T1000 (cell line): ENCODE measurements at places on chromosomes 1 and 21.

DNA sequence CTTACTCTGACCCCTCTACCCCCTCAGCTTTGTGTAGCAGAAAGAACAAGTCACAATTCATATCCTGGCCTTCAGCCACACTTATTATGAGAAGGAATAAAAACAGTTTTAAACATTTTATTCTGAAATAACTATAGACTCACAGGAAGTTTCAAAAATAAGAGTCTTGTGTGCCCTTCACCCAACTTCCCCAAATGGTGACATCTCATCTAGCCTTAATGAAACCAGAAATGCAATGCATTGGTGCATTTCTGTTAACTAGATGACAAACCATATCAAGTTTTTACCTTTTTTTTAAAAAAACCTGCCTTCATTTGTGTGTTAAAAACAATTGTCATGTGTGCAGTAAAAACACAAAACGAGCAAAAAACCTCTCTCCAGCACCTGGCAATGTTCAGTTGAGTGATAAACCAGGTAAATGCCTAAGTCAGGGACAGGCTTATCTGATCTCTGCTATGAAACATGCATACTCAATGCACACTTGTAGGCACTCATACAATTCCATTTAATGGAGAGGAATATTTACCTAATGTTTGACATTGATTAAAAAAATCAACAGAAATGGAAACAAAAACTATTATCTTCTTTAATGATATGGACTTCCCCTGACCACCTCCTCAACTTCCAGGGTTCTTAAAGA, 51.5 kb downstream of the SH3BGR start:
- no peak for DNase-seq

GRCh38 chr1:231420959-231421545, 1.0 kb downstream of the EGLN1 start:
- no peak for DNase-seq

GRCh38 chr1:101247404-101248287, 10.8 kb downstream of the S1PR1 start:
- no peak for DNase-seq

DNA sequence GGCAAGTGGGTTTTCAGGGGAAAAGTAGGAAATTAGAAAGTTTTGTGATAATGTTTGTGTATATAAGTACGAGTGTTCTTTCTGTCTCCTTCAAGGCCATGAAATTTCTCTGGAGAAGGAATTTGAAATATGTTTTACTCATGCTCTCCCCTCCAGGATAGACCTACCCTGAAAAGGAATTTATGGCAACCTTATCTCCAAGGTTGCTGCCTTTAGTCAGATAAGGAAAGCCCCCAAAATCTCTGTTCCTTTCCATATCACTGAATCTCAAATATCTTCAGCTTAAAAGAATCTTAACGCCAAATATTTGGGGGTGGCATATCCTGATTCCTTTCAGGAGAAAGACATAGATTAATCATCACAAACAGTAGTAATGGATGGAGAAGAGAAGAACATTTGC, 499 bp upstream of the C4BPB start:
- DNase-seq: no peak

DNA sequence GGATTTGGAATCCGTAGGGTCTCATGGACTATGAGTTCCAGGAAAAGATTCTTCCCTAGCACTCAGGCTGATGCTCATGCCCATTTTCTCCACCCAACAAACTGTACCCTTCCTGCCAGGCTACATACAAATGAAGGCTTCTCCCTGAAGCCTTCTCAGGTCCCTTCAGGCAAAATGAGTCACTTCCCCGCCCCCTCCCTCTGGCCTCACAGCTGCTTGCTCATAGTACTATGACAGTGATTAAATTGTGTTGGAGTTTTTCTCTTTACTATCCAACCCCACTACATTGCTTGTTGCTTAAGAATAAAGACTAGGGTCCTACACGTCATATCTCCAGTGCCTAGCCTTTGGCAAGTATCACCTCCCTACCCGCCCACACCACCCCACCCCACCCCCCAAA, 207.6 kb upstream of the NFIA start:
- peak; percentile 62 for DNase-seq

GRCh38 chr1:85865213-85865612, 157.0 kb upstream of the ZNHIT6 start:
- no peak for DNase-seq

DNA sequence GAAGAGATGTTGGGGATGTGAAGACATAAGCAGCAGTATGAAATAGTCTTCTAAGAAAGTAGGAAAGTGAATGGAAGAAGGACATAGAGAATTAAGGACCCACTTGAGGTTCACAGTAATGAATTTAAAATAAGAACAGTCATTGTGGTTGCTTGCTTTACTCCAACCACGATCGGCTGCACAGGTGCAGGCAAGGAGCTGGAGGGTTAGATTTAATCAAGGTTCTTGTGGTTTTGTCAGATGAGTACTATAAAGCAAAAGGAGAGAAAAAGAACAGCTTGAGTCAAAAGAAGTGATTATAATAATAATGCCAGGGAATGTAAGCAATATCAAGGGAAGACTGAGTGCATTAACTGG, 46.1 kb upstream of the RBM34 start:
- no peak for DNase-seq

- DNase-seq: no peak
Observed at GRCh38 chr1:80047791-80048190, 1041.3 kb upstream of the ADGRL4 start.

GRCh38 chr21:22244516-22244915, 1246.3 kb downstream of the NCAM2 start:
- no peak for DNase-seq

DNA sequence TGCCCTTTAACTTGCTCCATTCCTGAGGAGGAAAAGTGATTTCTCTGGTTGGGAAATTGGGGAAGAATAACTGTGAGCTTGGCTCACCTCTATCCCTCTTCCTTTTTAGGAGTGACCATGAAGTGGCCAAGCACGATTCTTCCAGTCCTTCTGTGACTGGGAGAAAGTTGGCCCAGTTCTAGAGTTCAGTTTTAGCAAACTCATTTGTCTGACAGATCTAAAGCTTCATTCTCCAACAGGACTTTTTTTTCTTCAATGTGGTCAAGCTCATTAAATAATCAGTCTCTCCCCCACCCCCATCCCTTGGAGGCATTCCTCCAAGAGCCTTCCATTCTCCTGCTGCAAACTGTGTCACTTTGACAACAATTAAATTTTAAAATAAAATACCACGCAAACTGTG, 6.4 kb upstream of the AGL start:
- no peak for DNase-seq

DNA sequence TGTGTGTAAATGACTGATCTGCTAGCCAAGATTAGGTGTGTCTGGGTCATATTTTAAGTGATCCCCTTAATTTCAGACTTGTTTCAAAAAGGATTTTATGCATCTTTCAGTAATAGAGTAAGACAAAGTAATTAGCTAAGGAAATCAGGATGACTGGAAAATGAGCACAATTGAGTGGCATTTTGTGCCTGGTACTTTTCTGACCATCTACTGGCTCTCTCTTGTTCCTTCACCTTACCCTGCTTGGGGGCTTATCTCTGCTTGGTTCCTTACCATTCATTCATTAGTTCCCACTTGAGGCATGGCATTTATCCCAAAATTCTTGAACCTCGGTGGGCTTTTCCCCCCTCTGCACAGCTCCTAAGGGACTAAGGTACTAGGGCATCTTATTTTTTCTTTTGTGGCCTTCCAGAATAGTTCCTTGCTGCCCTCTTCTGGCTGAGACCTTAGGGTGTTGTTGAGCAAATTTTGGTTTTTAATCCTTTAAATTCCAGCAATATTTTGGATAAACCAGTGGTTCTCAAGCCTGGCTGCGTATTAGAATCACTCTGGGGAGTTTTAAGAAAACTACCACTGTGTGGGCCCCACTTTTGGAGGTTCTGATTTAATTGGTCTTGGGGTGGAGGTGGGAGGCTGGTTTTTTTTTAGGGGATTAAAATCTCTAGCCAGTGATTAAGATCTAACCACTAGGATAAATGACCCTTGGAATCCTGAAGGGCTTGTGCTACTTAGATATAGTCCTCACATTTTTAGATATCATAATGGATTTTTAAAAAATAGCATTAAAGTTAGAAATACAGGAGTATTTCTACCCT, 50.8 kb downstream of the HS2ST1 start:
- DNase-seq: peak; percentile 7

DNA sequence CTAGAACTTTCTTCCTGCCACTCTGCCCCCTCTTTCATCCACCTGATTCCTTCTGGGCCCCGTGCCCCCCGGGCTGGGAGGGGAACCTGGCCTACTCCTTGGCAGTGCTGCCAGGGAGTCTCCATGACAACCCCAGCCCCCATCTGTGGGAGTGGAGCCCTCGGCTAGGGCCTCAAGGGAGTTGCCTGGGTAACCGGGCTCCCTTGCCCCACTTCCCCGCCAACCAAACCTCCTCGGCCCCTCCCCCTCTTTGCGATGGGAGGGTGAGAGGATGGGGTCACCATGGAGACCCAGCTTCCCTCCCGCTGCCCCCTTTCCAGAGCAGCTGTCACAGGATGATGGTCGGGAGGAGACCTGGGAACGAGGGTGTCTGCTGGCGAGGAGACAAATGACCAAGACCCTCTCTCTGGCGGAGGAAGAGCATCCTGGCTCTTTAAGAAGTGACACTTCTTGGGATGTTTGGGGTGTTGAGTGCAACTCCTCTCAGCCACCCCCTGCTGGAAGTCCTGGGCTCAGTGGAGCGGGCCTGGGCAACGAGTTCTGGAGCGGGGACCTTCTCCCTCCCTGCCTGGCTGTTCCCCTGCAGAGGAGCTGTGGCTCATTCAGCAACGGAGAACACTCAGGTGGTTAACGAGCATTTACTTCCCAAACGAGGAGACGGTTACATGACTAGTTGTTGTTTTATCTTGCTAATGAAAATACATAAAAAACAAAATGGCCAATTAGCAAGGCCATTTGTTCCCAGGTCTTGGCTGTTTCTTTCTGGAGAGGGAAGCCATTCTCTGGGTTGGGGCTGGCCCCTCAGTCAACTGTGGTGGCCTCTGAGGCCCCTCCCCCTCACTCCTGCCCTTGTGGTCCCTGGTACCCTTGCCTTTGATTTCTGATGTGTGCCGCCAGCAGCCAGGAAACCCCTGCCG, 82.8 kb downstream of the UBIAD1 start:
- no peak for DNase-seq

GRCh38 chr1:57204942-57205787, 218.7 kb downstream of the DAB1 start:
- no peak for DNase-seq

GRCh38 chr1:234163267-234163919, 209.9 kb upstream of the COA6 start:
- DNase-seq: no peak

GRCh38 chr1:43282220-43283195, 2.9 kb downstream of the C1orf210 start:
- DNase-seq: no peak

GRCh38 chr1:176670853-176671252, 207.9 kb downstream of the PAPPA2 start:
- DNase-seq: no peak

DNA sequence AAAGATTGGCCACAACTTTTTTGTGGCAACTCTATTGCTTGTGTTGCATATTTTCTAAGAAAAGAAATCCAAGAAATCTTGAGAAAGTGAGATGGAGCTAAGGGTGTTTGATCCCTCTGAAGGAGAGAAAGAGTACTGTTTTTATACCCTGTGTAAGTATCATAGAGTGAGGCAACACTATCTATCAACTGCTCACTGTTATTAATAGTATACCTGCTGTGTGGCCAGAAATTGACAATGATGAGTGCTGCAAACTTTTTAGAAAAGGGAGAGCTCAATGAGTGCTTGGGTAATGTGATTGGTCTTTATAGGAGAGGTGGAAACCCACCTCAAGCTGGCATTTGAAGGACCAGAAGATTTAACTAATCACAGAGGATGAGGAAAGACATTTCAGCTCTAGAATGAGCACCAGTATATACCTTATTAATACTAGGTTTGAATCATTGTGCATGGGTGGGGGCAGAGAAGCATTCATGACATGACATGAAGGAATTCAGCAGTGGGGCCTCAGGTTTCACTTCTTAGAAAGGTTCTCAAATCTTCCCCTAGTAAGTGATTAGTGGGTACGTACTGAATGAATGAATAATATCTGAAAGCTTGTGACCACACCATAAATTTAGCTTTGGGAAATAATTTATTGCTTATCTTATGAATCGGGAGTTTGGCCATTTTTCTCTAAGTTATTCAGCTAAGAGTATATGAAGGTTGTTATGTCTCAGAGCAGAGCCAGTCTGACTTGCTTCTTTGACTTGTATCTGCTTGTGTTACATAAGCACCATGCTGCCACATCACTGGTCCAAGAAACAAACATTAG, 169.2 kb upstream of the SGIP1 start:
- no peak for DNase-seq

GRCh38 chr1:218677026-218677425, 331.9 kb downstream of the TGFB2 start:
- no peak for DNase-seq

DNA sequence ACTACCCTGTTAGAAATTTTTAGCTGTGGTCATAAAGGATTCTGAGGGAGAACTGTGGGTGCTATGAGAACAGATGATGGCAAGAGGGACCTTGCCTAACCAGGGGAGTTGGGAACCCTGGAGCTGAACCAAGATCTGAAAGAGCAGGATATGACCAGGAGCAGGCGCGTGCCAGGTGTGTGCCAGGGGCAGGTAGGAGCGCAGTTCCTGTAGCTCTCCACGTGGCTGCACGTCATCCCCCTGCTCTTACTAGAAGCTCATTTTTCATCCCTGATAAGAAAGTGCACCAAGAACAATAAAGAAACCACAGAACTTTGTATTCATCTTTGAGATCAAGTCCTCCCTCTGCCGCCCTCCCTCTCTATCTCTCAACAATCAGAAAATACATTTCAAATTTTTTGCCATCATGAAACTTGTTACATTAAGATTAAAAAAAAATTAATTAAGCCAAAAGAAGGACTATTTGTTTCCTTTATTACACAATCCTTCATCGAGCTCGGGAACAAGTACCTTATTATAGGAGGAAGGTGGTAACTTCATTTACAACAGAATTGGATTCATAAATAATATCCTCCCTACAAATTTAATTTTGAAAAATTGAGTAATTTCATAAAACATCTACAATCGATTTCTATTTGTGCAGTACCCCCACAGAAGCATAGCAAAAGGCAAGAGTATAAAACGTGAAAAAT, 78.5 kb downstream of the SLC35F3 start:
- no peak for DNase-seq

GRCh38 chr1:54606096-54606989, 17.0 kb downstream of the FAM151A start:
- no peak for DNase-seq

- no peak for DNase-seq
Observed at GRCh38 chr1:60791226-60791625, 291.1 kb upstream of the NFIA start.

GRCh38 chr1:110053552-110054428, 16.7 kb downstream of the ALX3 start:
- DNase-seq: no peak

GRCh38 chr1:180188091-180188506, 33.4 kb downstream of the QSOX1 start:
- peak; percentile 26 for DNase-seq

GRCh38 chr1:12083766-12084165, 20.7 kb downstream of the TNFRSF8 start:
- DNase-seq: no peak

- DNase-seq: no peak
Observed at GRCh38 chr1:44357710-44358109, 2.7 kb upstream of the ERI3 start.

DNA sequence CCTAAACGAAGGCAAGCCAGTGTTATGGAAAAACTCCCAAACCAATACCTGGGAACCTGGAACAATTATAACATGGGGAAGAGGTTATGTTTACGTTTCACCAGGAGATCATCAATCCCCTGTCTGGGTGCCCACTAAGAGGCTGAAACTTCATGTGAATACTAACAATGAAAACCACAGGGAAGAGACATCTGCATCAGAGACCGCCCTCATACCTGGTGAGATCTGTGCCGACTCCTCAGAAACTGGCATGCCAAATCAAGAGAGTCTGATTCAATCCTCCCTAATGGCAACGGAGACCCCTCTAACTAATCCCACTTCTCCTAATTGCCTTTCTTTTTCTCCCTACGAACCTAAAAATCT, 163.2 kb downstream of the IER5 start:
- DNase-seq: no peak
